Right renal pelvis (tissue), 4 donors: ENCODE measurements at places on chromosomes 4 and X. TPM values are rescaled to one million over a fixed set of nuclear protein-coding genes. Genes with fewer than 3 reads are reported as not detected.

- DNase-seq, result no peak
Measured at GRCh38 chr4:114599231-114599902, 760 bp downstream of the UGT8 start.

- no peak for DNase-seq
Measured at GRCh38 chr4:1600811-1601532, 83.1 kb downstream of the FAM53A start.

CT45A10 gene
- polyA plus RNA-seq, result not detected

- no peak for DNase-seq
Measured at GRCh38 chrX:150635952-150636351, 57.2 kb upstream of the MTMR1 start.

GAB3 gene
- 2.4 TPM for polyA plus RNA-seq

GRCh38 chr4:41561244-41561643 is 23.3 kb downstream of the LIMCH1 start:
- DNase-seq, result no peak

KIF4A gene
- polyA plus RNA-seq, result 16.1 TPM

- DNase-seq, result no peak
Measured at GRCh38 chr4:114136069-114136468, 156.6 kb upstream of the ARSJ start.

- DNase-seq, result no peak
Measured at GRCh38 chrX:17497193-17497592, 122.2 kb downstream of the NHS start.

DNA sequence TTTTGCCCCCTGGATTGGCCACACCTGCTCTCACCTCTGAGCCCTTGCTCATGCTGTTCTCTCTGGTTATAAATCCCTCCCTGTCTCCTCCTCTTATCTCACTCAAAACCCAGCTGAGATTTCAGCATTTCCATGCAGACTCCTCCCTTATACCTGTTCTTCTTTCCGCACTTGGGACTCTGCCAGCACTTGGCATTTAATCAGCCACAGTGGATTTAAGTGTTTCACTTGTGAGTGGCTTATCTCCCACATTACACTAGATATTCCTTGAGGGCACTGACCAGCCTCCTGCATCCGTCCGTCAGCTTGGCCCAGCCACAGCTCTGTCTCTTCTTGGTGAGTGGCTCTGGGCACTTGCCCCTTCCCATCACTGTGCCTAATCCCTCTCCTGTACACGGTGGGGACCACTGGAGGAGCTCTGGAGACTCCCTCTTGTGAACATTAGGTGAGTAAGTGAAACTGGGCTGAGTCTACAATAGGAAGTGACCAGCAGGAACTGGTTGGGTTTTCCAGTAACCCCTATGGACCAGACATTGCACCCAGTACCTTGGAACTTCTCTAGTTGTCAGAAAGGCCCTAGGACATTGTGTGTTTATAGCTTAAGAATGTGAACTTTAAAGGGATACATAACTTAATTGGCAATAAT is 19.9 kb downstream of the FGFBP1 start:
- no peak for DNase-seq

- DNase-seq, result no peak
Measured at GRCh38 chr4:154329939-154330338, 161.7 kb downstream of the DCHS2 start.

DNA sequence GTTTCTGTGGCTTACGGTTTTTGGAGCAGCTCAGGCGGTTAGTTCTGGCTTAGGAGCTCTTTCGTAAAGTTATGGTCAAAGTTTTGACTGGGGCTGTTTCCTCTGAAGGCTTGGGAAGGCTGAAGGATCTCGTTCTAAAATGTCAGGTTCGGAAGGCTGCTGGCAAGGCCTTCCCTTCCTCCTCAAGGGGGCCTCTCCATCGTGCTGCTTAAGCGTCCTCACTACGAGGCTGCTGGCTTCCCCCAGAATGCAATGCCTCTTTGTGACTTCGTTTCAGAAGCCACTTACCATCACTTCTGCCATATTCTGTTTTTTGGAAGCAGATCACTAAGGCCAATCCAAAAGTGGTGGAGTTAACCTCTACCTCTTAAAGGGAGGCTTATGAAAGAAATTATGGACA is 1196.4 kb upstream of the TENM3 start:
- DNase-seq, result no peak

RPL34 gene
- 1,984 TPM for polyA plus RNA-seq

OTUD6A gene
- polyA plus RNA-seq, result not detected

- no peak for DNase-seq
Measured at GRCh38 chr4:93267747-93268146, 560.8 kb upstream of the ATOH1 start.

DNA sequence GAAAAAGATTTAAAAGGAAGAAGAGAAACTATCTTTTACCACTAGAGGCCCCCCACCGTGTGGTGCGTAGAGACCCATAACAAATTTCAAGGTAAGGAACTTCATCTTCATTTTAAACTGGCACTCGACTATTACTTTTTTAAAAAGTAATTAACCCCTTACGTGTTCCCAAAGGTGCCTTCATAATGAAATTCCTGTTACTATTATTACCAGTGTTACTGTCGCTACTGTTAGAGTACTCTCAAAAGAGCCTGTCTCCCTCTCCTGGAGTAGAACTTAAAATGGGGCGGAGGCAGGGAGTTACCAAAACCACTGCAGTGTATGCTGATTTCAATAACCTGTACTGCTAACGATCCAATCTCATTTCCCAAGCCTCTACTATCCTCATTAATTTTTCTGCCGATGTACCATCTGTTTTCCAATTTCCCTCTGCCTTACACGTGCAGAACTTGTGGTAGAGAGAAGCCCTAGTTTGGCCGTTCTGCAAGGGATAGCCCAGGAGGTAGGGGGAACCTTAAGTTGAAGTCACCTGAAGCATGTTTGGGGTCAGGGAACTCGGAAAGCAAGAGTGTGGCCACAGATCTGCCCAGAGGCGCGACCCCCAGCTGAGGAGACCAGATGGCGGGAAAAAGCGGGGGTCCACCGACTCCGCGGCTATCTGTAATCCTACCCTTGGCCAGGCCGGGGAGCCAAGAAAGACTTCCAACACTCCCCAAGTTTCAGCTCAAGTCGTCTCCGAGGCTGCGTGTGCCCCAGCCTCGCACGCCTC is 720 bp upstream of the STK26 start:
- no peak for DNase-seq

DNA sequence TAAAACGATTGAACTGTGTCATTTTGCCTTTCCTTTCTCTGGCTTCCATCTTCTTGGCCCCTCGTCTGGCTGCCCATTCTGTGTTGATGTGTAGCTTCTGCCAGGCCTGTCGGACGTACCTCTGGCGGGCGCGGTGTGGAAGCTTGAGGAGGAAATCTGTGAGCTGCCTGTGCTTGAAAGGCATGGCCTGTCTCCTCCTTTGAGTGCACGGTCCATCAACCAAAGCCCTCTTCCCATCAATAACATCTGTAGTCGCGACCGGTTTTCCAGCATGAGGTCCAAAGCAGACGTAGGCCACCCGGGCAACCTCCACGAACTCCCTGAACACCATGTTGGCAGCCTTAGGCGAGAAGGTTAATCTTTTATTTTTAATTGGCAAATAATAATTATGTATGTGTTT is 202.7 kb downstream of the CRLF2 start:
- no peak for DNase-seq
